ENCODE measurements at places on chromosomes 6 and 20.

DNA sequence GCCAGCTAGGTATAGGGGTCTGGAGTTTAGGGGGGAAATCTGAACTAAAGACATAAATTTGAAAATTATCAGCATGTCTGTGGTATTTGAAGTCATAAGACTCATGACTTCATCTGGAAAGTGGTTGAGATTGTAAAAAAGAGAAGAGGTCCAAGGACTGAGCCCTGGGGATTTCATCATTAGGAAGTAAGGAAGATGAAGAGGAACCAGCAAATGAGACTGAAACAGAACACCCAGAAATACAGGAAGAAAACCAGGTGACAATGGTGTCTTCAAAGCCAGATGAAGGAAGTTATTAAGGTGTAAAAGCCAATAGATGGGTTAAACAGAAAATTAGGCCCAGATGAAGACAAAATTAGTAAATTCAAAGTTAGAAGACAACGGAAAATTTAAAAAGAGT is 49.1 kb upstream of the UBR2 start:
- no peak for DNase-seq

GRCh38 chr20:50959543-50960126 is 1.0 kb downstream of the MOCS3 start:
- no peak for DNase-seq

- no peak for DNase-seq
These were observed 5.3 kb upstream of the HIVEP2 start for GRCh38 chr6:142950291-142950690.

DNA sequence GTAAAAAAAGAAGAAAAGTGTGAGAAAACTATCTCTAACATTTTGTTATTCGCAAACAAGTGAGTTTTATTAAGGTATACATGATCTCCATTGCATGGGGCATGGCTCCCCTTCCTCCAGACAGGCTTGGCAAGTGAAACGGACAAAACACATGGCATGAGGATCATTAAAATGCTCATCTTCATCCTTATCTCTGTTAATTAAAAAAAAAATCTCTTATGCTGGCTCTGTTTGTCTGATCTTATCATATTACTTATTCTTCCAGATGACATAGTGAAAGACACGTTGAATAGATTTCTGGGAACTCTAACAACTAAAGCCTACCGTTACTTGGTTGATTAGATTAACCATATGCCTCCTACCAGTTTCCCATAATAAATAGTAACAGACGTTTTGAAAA is 89.4 kb downstream of the CLVS2 start:
- no peak for DNase-seq

DNA sequence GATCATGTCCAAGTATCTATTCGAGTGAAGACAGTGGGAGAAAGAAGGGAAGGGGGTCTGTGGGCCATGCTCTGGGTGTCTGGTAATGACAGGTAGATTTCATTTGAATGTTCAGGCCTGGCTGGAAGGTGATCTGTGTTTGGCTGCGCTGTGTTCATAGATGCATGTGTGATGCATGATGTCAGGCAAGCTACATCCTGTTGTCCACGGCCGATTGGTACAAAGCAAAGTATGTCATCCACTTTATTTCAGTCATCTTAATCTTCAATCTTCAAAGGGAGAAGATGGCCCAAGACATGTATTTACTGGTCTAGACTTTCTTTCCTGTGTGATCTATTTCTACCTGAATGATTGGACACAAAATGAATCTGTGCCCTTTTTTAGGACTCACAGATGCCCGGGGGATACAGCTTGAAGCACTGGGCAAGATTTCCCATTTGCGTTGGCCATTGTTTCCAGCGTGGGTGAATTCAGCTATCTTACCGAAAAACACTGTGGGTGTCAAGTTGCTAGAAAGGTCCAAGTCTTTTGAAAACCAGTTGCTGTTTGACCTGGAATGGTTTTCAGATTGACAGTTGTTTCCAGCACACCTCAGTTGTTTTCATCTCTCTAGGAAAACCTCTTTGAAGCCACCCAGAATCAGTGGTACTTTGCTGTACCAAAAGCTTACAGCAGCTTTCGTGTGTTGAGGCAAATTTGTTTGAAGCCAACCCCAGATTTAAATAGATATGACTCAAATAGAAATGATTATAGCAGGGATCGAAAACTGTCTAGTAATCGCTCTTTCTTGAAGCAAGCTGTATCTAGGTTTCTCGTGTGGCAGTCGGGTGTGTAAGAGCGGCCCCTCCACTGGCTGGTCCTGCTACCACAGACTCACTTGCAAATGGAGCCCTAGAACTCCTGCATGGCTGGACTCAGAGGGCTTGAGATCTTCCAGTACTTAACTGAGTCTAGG is 27.2 kb downstream of the DUSP22 start:
- DNase-seq, result no peak

GRCh38 chr6:163351013-163351412 is 63.5 kb upstream of the QKI start:
- DNase-seq, result no peak

- DNase-seq, result no peak
These were observed 714 bp downstream of the AIF1 start for GRCh38 chr6:31615748-31616147.

- DNase-seq, result no peak
These were observed 41.0 kb downstream of the MAPK14 start for GRCh38 chr6:36068586-36068985.

DNA sequence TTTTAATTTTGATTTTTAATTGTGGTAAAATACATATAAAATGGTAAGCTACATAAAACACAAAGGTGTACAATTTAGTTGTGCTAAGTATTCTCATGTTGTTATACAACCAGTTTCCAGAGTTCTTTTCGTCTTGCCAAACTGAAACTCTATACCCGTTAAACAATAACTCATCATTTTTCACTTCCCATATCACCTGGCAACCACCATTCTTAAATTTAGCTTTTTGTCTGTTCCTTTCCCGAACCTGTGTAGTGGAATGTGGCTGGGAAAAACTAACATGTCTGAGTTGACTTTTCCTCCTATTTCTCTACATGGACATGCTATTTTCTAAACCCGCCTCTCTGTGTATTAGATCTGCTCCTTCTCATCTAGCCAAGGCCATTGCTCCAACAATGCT is 27.6 kb downstream of the RPRD1B start:
- no peak for DNase-seq

GRCh38 chr6:82603871-82604270 is 240.3 kb downstream of the TPBG start:
- no peak for DNase-seq

DNA sequence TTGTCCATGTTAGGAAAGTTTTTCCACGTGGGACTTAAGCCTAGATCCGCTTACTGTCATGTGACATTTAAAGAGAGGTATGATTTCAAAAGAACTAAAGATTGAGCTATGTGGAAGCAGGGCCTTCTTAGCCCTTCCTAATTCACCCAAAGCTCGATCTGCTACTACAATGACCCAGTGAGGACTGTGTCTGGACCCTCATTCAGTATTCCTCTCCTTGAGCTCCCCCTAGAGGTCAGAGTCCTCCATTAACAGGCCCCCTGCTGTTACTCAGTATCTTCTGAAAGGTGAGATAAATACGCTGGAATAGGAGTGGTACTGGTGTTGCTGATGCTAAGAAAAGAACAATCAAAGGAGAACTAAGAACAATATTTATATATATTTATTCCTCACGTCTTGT is 414.0 kb downstream of the GJA1 start:
- DNase-seq, result no peak

DNA sequence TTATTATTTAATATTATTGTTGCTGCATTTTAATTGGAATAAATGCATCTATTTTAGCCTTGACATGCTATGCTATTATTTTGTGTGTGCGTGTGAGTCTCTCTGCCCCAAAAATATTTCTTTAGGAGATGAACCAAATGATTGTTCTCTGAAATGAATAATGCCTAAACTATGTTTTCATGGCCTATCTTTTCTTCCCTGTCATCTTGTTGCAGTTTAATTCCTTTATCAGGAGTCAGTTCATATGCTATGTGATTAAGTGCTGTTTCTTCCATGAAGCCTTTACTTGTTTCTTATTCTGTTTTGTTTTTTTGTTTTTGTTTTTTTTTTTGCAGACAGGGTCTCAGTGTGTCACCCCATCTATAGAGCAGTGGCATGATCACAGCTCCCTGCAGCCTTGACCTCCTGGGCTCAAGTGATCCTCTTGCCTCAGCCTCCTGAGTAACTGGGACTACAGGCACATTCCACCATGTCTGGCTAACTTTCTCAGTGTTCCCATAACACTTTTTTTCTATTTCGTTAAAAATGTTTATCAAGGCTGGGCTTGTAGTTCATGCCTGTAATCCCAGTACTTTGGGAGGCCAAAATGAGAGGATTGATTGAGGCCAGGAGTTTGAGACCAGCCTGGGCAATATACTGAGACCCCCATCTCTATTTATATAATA is 25.7 kb downstream of the TPX2 start:
- DNase-seq, result no peak

DNA sequence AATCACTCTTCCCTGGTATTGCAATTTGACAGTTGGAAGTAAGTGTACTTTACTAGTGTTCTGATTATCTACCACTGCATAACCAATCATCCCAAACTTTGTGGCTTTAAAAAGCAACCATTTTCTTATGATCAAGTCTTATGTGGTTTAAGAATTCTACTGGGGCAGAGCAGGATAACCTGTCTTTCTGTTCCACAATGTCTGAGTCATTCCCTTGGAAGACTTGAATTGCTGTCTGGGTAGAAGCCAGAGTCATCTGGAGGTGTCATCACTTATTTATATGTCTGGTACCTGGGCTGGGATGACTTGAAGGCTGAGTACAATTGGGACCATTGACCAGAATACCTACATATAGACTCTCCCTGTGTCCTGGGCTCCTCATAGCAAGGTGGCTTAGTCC is 644.3 kb downstream of the HDGFL1 start:
- DNase-seq, result no peak

Data from amygdala (tissue), 56 donors.